Activated CD4-positive, alpha-beta T cell treated with anti-CD3 and anti-CD28 coated beads for 24 hours (primary cell): ENCODE measurements at places on chromosomes 12 and 14.

DNA sequence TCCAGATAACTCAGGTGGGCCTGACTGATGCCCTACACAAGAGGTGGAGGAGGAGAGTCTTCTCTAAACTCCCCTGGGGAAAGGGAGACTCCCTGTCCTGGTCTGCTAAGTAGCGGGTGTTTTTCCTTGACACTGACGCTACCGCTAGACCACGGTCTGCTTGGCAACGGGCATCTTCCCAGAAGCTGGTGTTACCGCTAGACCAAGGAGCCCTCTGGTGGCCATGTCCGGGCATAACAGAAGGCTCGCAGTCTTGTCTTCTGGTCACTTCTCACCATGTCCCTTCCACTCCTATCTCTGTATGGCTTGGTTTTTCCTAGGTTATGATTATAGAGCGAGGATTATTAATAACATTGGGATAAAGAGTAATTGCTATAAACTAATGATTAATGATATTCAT is 965.5 kb downstream of the TMEM121 start:
- no peak for DNase-seq

DNA sequence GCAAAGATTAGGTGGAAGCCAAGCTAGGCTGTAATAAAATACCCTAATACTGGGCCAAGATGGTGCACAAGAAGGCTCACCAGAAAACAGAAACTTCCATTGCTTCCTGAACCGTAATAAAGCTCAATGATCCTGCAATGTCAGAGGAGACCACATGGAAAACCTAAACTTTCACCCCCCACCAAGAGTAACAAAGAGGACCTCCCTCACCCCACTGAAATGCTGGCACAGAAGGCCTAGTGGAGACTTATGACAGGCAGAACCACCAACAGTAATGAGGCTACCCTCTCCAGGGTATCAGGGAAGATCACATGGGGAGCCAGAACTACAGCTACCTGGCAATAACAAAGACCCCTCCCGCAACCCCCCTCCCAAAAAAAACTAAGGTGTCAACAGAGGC is 43.1 kb downstream of the CEP83 start:
- no peak for DNase-seq

GRCh38 chr12:124536641-124537040 is 30.8 kb downstream of the NCOR2 start:
- no peak for DNase-seq

- DNase-seq, result no peak
These were observed 55.6 kb downstream of the LGMN start for GRCh38 chr14:92692822-92693226.

- no peak for DNase-seq
These were observed 150.1 kb downstream of the TSPAN9 start for GRCh38 chr12:3227076-3227975.

- no peak for DNase-seq
These were observed 75.2 kb downstream of the CMAS start for GRCh38 chr12:22121224-22121623.

GRCh38 chr14:23403139-23403438 is 5.0 kb downstream of the MYH6 start:
- no peak for DNase-seq

DNA sequence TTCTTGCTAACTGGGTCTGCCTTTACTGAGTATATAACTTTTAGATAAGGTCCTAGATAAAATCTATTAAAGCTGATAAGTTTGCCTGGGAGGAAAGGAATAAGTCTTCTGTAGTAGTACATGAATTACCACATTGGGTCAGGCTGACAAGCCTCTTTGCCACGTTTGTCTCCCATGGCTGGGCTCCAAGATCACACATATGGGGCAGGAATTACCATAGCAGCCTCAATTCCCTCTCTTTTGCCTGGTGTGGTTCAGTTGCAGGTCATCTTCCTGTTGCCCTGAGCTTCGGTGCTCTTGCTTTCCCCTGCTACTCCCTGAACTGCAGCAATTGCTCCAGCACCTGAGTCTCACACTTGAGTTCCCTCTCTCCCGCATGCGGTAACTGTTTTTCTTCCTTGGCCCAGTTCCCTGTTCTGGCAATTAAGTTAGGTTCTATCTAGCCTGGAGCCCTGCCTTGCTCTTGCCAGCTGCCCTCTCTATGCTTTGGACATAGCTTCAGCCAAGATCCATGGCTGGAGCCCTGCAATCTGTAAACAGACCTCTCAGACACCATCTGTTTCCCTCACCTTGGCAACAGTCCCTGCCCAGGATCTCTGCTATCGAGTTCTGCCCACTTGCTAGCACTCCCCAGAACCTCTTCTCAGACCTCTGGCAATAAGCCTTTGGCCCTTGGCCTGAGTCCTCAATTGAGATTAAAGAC is 5.8 kb upstream of the GLT8D2 start:
- no peak for DNase-seq

GRCh38 chr14:100526057-100526456 is 61.2 kb downstream of the BEGAIN start:
- no peak for DNase-seq

- no peak for DNase-seq
These were observed 39.0 kb upstream of the CEP83 start for GRCh38 chr12:94498698-94499097.

- no peak for DNase-seq
These were observed 34.9 kb downstream of the ETV6 start for GRCh38 chr12:11684393-11684792.

DNA sequence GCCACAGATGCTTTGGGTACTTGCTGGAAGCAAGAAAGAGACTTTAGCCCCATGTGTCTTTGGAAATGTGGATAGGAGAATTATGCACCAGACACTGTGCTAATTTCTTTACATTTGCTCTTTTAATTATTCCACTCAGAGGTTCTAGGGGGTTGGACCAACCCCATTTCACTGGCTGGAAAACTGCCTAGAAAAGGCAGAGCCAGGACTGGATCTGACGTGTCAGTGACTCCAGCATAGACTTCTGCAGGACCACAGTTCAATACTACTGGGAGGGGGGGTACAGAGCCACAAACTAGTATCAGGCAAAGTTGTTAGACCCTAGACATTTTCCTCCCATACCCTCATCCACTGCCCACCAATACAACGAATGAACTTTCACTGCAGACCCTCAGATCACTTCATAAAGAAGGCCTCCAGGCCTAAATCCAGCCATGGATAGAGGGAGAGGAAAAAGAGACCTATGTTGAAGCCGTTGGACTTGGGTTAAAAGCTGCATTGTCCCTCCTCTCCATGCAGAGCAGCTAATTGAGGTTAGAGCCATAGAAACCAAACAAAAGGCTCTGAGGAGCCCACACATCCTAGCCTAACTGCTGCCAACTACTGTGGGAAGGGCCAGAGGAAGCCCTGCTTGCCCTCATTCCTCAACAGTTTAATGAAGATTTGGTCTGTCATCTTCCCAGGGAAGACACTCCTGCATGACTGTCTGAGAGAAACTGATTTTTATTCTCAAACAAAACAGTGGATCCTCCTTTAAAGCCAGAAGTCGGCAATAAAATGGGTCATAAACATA is 68.7 kb downstream of the STON2 start:
- DNase-seq, result no peak

DNA sequence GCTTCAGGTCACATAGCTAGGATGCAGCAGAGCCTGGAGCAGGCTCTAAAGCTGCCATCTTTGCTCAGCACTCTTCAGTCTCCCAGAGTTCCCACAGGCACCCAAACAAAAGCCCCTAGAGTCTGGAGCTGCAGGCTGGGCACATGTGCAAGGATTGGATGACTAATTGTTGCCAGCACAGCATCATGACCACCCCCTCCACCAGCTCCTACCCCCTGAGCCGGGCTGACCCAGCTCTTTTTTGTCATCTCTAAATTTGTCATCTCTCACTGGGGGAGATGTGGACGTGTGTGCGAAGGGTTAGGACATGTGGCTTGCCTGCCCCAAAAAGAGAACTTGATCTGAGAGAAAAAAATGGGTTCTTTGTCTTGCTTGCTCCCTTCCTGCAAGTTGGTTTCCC is 4.3 kb upstream of the MMP19 start:
- DNase-seq, result no peak

DNA sequence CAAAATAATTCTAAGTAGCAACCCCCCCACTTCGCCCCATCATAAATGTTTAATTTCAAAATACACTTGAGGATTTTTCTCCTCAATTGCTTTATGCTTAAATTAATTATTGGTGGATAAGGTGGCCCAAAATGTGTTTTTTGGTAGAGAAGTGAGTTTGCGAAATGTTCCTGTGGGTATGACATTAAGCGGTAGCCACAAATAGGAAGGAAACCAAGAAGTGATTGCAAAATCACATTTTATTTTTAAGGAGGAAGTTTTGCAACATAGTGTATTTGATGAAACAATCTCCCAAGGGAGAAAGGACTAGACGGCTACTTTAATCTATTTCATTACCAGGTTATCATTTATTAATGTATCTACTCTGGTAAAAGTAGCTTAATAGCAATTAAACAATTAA is 25.5 kb downstream of the SLC25A3 start:
- no peak for DNase-seq

DNA sequence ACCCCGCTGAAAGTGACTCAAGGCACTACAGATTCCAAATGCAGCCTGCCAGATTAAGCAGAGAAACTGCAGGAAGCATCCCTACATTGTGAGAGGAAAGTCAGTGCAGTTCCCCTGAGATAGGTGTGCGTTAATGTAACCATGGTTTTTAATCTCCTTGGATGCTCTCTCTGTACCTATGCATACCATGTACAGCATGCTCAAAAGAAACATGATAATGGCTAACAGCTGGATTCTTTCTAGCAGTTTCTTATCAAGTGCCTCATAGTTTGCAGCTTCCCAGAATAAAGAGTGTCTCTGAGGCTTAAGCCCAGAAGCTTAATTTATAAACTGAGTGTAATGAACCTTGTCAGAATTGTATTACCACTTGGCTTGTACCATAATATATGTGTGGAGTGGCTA is 17.1 kb upstream of the MDM1 start:
- DNase-seq, result no peak

DNA sequence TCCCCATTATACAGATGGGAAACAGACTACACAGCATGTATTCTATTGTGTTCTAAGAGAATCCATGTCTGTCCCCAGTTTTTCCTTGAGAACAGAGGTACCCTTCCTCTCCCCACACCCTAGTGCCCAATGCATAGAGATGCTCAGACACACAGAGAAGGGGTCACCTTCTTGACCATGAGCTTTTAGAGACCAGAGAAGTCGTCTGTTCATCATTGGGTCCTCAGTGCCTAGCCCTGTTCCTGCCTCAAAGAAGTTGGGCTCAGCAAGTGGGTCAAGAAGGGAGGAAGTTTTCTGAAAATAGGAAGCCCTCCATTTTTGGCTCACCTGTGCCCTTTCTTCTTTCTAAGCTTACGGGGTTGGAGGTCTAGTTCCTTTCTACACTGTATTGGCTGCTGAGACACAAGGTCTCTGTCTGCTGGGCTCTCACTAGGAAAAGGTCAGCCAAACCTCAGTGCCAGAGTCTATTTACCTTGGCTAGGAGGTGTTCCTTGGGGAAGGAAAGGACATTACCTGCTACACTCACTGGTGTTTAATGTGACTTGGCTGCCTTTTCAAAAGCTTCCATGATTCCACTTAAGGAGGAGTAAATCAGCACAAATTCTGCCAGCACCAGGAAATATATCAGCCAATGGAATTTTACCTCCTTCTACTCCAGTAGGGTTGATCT is 198.5 kb upstream of the PWP1 start:
- DNase-seq, result no peak

DNA sequence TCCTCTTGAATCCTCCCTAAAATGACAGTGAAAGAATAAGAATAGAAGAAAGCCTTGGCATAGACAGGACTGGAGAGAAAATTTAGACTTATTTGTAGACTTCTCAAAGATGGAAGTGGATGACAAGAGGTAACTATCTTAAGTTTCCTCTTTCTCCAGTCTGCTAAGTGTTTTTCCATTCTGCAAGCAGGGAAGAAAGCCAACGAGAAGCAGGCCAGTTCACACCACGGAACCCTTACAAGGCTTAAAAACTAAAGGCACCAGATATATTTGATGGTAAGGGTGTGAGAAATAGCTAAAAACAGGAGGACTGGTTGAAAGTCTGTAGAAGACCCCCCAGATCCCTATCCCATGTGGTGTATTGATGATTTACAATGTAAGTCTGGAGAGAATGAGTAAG is 82.9 kb upstream of the GPHB5 start:
- DNase-seq, result no peak

- DNase-seq, result no peak
These were observed 152.3 kb downstream of the SUDS3 start for GRCh38 chr12:118528625-118529024.

- DNase-seq, result no peak
These were observed 64.0 kb downstream of the MON2 start for GRCh38 chr12:62530596-62530995.

GRCh38 chr12:31991146-31991545 is 31.9 kb downstream of the RESF1 start:
- DNase-seq, result no peak

DNA sequence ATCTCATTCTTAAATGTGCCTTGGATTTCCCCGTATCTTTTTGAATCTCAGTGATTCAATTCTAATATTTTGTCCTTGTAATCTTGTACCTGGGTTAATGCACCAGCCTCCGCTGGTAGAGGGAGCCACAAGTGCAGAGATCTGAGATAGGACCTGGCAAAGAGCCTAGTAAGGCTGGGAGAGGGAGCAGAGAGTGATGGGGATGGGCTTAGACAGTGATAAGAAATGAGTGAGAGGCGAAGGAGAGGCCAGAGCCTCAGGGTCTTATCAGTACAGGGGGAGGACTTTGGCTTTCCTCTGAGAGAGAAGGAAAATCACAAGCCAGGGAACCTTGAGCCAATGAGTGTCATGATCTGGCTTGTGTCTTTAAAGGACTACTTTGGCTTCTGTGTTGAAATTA is 30.5 kb upstream of the LMNTD1 start:
- DNase-seq, result no peak

GRCh38 chr12:67141296-67142018 is 127.7 kb upstream of the CAND1 start:
- DNase-seq, result no peak

DNA sequence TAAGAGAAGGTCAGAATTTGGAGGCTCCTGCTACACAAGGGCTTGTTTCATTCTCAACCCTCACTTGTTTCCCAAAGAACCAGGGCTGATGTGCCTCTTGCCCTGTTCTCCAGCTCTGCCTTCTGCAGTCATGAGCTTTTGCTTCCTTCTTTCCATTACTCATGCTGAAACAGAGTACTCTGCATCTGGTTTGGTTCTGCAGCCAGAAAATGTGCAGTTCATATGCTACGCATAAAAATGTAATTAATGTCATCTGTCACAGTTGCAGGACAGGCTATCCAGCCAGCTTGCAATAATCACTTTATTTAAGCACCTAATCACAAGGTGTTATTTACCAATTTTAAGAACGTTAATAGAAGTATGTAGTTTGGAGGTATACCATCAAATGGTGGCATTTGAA is 150.2 kb downstream of the SRGAP1 start:
- DNase-seq, result no peak
